Sigmoid colon (tissue), 7 donors: ENCODE measurements at places on chromosomes 3 and 15. TPM values are rescaled to one million over a fixed set of nuclear protein-coding genes. Genes with fewer than 3 reads are reported as not detected.
A peak's percentile ranks its signal among the peaks of the same experiment; 100 is the strongest.

TGM4 gene
- polyA plus RNA-seq: not detected

ZNF774 gene
- polyA plus RNA-seq: 4.0 TPM

ZBTB20 gene
- polyA plus RNA-seq: under 0.01 TPM

GLDN gene
- polyA plus RNA-seq: 0.46 TPM

KBTBD13 gene
- polyA plus RNA-seq: not detected

CNTN4 gene
- polyA plus RNA-seq: 1.4 TPM

OIP5 gene
- 10.8 TPM for polyA plus RNA-seq

AMT gene
- 11.8 TPM for polyA plus RNA-seq

DISP2 gene
- polyA plus RNA-seq: 1.8 TPM

RPL32 gene
- polyA plus RNA-seq: 2,133 TPM

GOLGA8T gene
- polyA plus RNA-seq: not detected

DNA sequence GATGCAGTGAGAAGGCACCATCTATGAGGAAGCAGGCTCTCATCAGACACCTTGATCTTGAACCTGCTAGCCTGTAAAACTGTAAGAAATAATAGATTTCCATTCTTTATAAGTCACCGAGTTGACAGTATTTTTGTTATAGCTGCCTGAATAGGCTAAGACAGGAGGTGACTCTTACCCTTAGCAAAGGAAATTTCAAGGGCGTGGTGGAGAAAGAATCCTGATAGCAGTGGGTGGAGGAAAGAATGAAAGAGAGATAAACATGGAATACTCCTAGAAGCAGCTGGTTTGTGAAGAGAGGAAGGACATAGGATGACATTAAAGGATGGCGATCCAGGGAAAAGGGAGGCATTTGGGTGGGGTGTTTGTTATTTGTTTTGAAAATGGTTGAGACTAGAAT is 41.4 kb downstream of the SIDT1 start:
- no peaks in the 10 kb centered on the region for H3K36me3 ChIP-seq
- no peak for DNase-seq
- H3K4me3 ChIP-seq: no peak overlapping the region
- no peak overlapping the region for H3K27ac ChIP-seq

- no peaks in the 10 kb centered on the region for H3K27me3 ChIP-seq
- H3K27ac ChIP-seq: no peak overlapping the region
- peaks cover 8% of the 10 kb centered on the region for H3K36me3 ChIP-seq
- no peak overlapping the region for H3K4me3 ChIP-seq
- H3K4me1 ChIP-seq: peaks cover 23% of the 10 kb centered on the region
- DNase-seq: no peak
These were observed 62.6 kb upstream of the SLC2A2 start for GRCh38 chr3:171088964-171089754.

DNA sequence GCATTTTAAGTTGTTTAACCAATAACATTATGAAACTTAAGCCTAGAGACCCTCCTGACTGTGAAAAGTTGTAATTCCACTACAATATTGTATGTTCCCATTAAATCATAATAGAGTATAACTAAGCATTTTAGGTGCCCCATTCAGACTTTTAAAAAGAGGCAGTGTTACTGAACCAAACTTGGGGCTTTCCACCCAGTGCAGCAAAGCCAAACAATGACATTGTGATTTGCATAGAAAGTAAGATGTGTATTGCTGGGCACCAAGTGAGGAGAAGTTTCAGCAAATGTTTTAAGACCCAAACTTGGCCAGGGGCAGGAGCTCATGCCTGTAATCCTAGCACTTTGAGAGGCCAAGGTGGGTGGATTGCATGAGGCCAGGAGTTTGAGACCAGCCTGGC is 706.2 kb downstream of the GRM7 start:
- no peak overlapping the region for H3K4me3 ChIP-seq
- H3K4me1 ChIP-seq: no peaks in the 10 kb centered on the region

DNA sequence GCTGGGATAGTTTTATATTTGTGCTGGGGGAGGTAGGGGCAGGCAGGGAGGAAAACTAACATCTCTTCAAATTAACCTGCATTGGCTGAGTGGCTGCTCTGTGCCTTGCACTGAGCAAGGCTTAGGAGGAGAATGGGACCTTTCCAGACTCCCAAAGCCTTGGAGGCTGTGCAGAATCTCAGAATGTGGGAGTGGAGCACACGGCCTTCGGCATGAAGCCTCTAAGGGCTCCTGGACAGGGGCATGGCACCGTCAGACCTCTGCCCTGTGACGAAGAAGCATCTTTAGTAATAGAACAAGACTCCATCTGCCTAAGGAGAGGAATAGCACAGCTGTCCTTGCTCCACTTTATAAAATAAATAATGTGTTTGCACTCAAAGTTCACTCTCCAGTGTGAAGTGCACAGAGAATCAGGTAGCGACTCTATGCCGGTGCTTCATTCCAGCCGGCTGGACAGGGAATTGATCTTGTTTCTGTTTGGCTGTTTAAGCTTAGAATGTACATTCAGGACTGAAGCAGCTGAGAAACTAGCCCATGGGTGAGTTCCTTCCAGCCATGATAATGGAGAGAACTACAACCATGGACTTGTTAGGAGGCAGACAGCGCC is 228.5 kb upstream of the ADAMTS9 start:
- H3K27me3 ChIP-seq: no peaks in the 10 kb centered on the region
- no peaks in the 10 kb centered on the region for H3K36me3 ChIP-seq
- DNase-seq: no peak
- no peak overlapping the region for H3K27ac ChIP-seq
- no peak overlapping the region for H3K4me3 ChIP-seq

GRCh38 chr3:108219336-108219735 is 2.9 kb downstream of the IFT57 start:
- peaks cover 31% of the 10 kb centered on the region for H3K4me1 ChIP-seq
- H3K27me3 ChIP-seq: no peaks in the 10 kb centered on the region
- no peak overlapping the region for H3K4me3 ChIP-seq
- no peak overlapping the region for H3K27ac ChIP-seq

- no peaks in the 10 kb centered on the region for H3K27me3 ChIP-seq
- no peak for DNase-seq
- no peak overlapping the region for H3K4me3 ChIP-seq
- H3K27ac ChIP-seq: no peak overlapping the region
- H3K36me3 ChIP-seq: peaks cover 57% of the 10 kb centered on the region
- H3K4me1 ChIP-seq: no peaks in the 10 kb centered on the region
These were observed 28.2 kb downstream of the NEK4 start for GRCh38 chr3:52742418-52743041.

DNA sequence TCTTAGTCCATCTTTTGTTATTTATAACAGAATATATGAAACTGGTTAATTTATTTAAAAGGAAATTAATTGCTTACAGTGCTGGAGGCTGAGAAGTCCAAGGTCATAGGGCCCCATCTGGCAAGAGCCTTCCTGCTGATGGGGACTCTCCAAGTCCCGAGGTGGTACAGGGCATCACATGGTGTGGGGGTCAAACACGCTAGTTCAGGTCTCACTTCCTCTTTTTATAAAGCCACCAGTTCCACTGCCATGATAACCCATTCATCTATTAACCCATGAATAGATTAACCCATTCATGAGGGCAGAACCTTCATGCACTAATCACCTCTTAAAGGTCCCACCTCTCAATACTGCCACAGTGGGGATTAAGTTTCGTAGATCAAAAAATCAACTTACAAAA is 659.3 kb downstream of the NAALADL2 start:
- no peaks in the 10 kb centered on the region for H3K4me1 ChIP-seq
- H3K27ac ChIP-seq: no peak overlapping the region
- DNase-seq: no peak
- no peaks in the 10 kb centered on the region for H3K36me3 ChIP-seq
- no peaks in the 10 kb centered on the region for H3K27me3 ChIP-seq
- H3K4me3 ChIP-seq: no peak overlapping the region

DNA sequence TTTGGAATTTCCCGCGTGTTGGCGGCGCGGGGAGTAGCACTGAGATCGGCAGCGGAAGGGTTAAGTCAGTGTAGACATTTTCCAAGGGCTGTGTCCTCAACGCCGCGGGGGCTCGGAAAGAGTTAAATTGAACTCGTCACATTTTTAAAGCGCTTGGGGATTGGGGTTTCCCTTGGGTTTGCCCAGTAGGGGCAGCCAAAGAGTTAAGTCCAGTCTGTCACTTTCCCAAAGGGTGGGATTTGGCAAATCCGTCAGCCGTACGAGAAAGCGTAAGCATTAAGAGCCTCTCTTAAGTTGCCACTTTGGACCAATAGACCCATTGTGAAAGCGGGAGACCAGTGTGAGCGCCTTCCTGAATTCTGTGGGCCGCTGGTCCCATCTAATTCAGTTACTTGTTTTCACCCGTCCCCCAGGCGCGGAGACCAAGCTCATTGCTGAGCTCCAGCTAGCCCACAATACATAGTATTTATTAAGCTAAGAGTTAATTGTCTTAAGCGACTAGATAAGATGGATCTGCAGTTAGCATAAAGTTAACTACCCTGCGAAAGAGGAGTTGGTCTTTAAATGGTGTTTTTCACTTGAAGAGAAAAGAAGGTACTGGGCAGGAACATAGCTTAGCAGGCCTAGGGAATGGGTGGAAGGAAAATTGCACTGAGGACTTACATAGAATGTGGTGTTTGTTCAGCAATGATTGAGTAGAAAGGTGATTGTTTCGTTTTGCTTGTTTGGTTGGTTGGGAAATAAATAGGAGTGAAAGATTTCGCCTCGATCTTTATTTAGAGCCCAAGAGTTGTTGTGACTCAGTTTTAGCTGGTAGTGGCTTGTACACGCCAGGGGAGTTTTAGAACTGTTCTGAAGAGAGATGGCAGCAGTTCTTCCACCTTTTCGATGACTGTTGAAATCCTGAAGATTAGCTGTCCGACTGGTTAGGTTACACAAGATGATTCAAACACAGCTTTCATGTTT is 932 bp downstream of the ARL8B start:
- peak overlapping the region; percentile 100 for H3K4me3 ChIP-seq
- no peaks in the 10 kb centered on the region for H3K36me3 ChIP-seq
- H3K4me1 ChIP-seq: peaks cover 23% of the 10 kb centered on the region
- H3K27ac ChIP-seq: peak overlapping the region; percentile 92

- no peaks in the 10 kb centered on the region for H3K27me3 ChIP-seq
- peaks cover 60% of the 10 kb centered on the region for H3K4me1 ChIP-seq
- H3K4me3 ChIP-seq: no peak overlapping the region
- H3K36me3 ChIP-seq: no peaks in the 10 kb centered on the region
These were observed 119.7 kb upstream of the PHLDB2 start for GRCh38 chr3:111739311-111739911.

DNA sequence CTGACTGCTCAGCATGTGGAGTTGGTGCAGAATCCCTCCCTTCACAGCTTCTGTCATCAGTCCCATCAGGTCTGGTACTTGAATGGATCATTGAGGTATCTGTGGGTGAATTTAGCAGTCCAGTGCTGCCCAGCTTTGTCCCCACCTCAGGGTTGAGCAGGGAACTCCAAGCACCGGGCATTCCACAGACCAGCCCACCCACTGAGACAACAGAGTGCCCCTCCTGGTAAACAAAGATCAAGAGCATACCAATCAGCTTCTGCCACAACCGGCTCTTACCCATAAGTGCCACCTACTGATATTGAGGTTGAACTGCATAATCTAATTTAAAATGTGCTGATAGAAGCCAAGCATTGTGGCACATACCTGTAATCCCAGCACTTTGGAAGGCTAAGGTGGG is 57.1 kb upstream of the FXR1 start:
- H3K4me3 ChIP-seq: no peak overlapping the region
- no peaks in the 10 kb centered on the region for H3K36me3 ChIP-seq
- no peak overlapping the region for H3K27ac ChIP-seq
- H3K4me1 ChIP-seq: no peaks in the 10 kb centered on the region

DNA sequence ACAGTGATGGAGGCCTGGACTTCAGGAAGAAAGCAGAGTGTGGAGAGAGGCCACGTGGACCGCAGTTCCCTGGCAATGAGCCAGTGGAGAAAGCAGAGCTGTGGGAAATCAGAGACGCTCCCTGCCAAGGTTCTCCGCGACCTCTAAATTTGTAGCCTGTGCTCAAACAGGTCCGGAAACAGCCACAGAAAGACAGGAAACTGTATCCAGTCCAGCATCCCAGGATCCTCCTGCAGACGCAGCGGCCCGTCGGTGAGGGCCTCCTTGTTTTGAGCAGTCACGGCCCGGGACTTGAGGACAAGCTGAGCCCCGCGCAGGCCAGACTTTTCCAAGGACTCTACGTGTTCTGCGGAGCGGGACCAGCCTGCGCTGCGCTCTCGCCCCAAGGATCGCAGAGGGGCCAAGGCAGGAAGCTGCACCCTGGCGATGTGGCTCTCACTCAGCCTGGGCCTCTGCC is 22.3 kb downstream of the RPSA start:
- H3K4me1 ChIP-seq: no peaks in the 10 kb centered on the region
- no peak overlapping the region for H3K27ac ChIP-seq
- H3K27me3 ChIP-seq: no peaks in the 10 kb centered on the region

DNA sequence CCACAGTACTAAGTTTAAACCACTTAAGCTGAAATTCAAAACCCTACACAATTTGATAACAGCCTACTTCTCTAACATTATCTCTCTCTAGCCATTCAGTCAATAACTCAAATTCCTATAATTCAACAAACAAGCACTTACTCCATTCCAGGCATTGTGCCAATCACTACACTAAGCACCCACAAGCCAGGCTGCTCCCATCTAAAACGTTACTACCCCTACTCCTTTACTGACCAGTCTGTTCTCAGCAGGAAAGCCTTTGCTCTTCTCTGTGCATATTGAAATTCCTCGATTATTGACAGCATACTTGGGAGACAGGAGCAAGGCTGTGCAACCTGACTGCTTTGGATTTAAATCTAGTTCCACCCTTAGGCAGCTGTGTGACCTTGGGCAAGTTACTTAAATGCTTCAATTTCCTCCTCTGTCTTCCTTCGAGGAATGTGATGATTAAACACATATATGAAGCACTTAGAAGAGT is 177.2 kb upstream of the THBS1 start:
- no peak overlapping the region for H3K27ac ChIP-seq
- H3K4me1 ChIP-seq: no peaks in the 10 kb centered on the region
- no peak for DNase-seq

DNA sequence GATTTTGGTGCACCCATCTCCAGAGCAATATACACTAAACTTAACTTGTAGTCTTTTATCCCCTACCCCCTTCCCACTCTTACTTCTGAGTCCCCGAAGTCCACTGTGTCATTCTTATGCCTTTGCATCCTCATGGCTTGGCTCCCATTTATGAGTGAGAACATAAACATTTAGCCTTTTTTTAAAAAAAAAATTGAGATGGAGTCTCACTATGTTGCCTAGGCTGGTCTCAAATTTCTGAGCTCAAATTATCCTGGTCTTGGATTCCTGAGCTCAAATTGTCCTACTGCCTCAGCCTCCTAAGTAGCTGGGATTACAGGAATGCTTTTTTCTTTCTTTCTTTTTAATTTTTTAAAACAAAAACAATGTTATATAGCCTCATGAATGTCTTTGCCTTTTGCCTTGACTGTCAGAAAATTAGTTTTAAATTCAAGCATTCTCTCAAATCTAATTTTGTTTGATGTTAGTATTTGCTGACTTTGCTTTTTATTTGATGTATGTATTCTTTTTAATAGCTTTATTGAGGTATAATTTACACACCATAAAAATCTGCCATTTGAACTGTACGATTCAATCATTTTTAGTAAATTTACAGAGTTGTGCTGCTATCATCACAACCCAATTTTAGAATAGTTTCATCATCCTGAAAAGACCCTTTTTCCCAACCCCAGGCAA is 46.9 kb downstream of the NFKBIZ start:
- no peaks in the 10 kb centered on the region for H3K27me3 ChIP-seq
- no peaks in the 10 kb centered on the region for H3K4me1 ChIP-seq
- H3K27ac ChIP-seq: no peak overlapping the region

GRCh38 chr15:59191855-59192237 is 14.8 kb upstream of the LDHAL6B start:
- no peaks in the 10 kb centered on the region for H3K27me3 ChIP-seq
- DNase-seq: no peak
- H3K36me3 ChIP-seq: peaks cover 66% of the 10 kb centered on the region
- H3K27ac ChIP-seq: no peak overlapping the region
- H3K4me1 ChIP-seq: peaks cover 14% of the 10 kb centered on the region
